ENCODE measurements at places on chromosomes 12 and 14.

DNA sequence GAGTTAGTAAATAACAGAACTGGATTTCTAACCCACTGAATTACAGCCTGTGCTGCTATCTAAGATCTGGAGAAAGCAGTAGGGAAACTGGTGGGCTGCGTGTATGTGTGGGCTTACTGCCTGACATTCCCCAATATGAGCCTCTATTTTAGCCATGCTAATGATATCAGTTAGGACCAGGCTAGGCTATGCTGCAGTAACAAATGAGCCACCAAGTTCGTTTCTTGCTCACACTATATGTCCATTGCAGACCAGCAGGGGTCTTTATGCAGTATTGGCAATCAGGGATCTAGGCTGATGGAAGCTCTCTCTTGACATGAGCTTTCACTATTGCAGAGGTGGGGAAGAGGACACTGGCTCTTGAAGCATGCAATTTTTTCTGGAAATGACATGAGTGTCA, 40.4 kb downstream of the FOS start:
- no peak for DNase-seq

- no peak for DNase-seq
Observed at GRCh38 chr12:7112041-7112440, 3.0 kb upstream of the C1RL start.

DNA sequence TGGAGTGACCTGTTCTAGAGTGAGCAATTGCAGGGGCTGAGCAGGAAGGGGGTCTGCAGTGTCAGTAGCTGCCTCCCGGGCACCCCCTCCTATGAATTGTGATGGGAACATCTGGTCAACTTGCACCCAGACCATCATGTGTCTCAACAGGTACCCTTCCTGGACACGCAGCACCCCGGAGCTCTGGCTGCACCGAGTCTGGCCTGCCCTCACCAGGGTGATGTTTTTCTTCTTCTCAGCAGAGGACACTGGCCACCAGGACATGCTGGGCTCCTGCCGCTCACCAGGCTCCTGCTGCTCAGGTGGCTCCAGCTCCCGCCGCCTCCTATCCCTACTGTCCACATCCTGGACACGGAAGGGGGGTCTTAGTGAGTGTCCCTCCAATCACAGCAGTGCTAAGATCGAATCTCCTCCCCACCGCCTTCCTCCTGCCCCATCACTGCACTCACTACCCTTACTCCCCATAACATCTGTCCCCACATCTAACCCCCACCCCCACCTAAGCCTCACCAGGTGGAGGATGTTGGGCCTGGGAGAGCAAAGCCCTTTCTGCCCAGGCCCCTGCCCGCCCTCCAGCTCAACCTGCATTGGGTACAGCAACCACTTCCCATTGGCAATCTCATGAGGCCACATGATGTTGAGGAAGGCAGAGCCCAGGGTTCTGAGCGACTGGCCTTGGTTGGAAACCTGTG, 14.9 kb downstream of the ITGA7 start:
- DNase-seq, result no peak

DNA sequence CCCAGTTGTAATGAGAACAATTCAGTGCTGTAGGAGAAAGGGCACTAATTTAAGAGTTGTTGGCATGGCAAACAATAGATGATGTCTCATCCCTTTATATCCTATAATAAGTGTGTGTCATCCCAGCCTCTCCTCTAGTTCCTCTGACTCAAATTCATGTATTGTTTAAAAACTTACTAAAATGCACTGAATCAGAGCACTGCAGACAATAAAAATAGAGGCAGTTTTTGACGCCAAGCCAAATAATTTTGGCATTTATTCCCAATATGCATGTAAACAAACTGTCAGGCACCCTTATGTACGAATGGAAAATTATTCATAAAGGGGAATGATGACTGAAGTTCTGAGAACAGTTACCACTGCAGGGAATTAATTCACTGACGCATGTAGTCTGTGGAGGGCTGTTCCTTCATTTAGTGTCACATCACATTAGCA, 57.9 kb upstream of the TMX1 start:
- no peak for DNase-seq

GRCh38 chr14:32006263-32007110, 70.6 kb upstream of the ARHGAP5 start:
- no peak for DNase-seq

GRCh38 chr12:103640831-103641230, 53.8 kb downstream of the STAB2 start:
- no peak for DNase-seq

GRCh38 chr12:127386723-127387122, 880.2 kb upstream of the TMEM132C start:
- no peak for DNase-seq

DNA sequence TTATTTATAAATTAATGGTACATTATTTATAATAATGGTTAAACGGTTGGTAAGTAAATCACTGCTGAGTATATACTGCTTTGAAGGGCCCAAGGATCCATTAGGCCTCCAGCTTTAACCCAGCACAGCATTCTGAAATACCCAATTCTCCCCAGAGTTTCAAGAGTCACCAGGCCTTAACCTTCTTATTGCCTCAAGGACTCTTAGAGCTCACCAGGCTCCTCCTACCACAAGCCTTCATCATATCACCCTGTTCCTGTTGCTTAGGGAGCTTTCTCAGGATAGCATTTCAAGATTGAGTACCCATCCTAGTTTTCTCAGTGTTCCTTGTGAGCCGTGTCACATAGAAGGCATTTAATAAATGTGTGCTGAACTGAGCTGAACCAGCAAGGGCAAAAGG, 242.5 kb downstream of the FBXL14 start:
- DNase-seq, result no peak

GRCh38 chr14:22412926-22413411, 176.1 kb downstream of the DAD1 start:
- DNase-seq, result no peak

DNA sequence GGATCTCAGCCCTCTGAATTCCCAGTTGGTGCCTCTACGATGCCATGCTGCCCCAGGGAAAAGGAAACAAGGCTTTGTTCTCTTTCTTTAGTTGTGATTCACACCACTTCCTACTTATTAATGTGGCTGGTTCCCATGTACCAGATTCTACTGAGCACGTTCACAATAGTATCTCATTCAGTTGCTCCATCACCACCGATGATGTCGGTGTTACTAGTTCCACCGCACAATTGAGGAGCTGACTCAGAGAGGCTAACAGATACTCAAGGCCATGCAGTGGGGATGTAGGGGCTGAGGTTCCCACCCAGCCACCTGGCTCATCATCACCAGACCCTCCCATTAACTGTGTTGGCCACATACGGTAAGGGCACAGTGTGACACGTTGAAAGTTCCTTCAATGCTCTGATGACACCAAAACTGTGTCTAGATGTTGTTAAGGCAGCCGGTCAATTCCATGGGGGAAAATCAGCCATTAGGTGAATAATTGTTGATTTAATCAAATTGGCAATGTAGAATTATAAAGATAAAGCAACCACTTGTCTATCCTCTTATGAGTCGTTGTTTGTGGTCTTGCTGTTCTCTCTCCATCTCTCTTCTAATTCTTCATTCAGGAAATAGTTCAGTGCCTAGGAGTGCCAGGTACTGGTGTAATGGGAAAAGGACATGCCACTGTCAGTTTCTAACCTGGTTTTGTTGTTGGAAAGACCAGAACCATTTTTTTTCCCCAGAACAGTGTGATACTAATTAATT, 244.2 kb upstream of the CRY1 start:
- DNase-seq, result no peak

- peak; percentile 23 for DNase-seq
Observed at GRCh38 chr12:14314801-14315200, 50.7 kb upstream of the ATF7IP start.

- DNase-seq, result no peak
Observed at GRCh38 chr12:9699898-9700605, 30.5 kb downstream of the CLEC2D start.

DNA sequence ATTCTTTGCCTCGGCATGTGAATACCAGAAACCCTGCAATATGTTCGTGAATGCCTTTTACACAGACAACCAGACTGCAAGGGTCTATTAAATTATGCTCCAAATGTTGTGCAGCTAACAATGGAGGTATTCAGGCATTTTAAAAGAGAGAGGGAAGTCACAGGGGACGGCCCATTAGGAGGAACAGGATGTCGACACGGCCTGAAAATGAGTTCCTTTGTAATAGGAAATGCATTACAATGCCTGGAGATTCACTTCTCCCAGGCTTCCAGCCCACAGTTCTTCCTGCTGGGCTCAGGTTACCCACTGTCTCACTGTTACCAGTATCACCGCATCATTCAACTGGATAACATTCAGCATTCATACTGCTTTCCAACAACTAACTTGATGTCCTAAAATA, 2.5 kb downstream of the DUSP6 start:
- DNase-seq, result peak; percentile 38

- no peak for DNase-seq
Observed at GRCh38 chr12:32312049-32312670, 87.2 kb upstream of the FGD4 start.

- DNase-seq, result no peak
Observed at GRCh38 chr12:14601692-14602478, 34.2 kb upstream of the PLBD1 start.

GRCh38 chr12:22740656-22741355, 115.8 kb downstream of the ETNK1 start:
- DNase-seq, result no peak

- DNase-seq, result no peak
Observed at GRCh38 chr12:57765698-57766463, 997 bp downstream of the CYP27B1 start.
